ENCODE measurements at places on chromosomes 6 and 20.

DNA sequence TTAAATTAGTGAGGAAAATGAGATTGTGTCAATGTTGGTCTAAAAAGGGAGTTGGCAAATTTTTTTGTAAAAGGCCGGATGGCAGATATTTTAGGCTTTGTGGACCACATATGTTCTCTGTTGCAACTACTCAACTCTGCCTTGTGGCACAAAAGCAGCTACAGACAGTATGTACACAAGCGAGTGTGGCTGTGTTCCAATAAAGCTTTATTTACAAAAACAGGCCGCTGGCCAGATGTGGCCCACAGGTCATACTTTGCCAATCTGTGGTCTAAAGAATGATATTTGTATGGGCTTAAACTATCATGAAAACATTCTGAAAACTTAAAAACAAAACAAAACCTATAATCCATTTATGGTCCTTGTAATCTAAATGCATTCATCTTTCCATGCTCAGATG is 228.3 kb downstream of the CLIC5 start:
- no peak for DNase-seq

DNA sequence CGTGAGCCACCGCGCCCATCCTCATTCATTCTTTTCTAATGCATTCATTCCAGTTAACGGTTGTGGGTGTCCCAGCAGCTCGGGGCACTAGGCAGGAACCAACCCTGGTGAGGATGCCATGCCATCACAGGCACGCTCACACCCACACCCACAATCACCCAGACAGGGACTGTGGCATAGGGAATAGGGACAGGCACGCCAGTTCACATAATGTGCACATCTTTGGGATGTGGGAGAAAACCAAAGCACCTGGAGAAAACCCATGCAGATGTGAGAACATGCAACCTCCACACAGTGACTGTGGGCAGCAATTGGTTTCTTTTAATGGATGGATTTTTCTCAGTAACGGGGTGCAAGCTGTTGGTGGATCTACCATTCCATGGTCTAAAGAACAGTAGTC is 64.3 kb downstream of the IRF4 start:
- DNase-seq = no peak

- DNase-seq = no peak
Observed at GRCh38 chr20:17281478-17281877, 54.6 kb downstream of the PCSK2 start.

GRCh38 chr6:17269840-17270239 is 11.3 kb upstream of the RBM24 start:
- DNase-seq = peak; percentile 53

DNA sequence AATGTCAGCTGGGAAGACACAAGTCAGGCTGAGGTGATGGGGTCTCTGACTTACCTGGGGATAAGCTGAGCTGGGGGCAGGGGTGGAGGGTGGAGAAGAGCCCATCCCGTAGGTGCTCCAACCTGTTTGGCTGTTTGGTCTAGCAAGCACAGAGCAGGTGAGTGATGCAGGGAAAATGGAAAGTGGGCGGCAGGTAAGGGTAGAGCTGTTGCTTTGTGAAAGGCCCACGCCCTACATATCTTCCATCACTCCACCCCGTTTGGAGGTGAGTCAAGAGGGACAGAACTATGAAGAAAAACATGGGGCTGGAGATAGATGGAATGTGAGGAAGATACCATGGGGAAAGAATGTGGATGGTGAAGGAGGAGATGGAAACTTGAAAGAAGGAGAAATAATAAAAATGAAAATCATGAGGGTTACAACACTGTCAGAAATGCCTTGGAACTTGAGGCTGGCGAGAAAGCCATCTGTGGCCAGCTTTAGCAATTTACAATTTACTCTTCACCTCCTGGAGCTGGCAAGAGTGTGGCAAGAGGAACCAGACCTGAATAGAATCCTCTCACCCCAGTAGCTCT is 1.3 kb downstream of the LY6G6C start:
- no peak for DNase-seq

- no peak for DNase-seq
Observed at GRCh38 chr20:63737695-63737944, 1.2 kb downstream of the LIME1 start.

- DNase-seq = no peak
Observed at GRCh38 chr6:85684809-85685171, 42.1 kb upstream of the SYNCRIP start.

DNA sequence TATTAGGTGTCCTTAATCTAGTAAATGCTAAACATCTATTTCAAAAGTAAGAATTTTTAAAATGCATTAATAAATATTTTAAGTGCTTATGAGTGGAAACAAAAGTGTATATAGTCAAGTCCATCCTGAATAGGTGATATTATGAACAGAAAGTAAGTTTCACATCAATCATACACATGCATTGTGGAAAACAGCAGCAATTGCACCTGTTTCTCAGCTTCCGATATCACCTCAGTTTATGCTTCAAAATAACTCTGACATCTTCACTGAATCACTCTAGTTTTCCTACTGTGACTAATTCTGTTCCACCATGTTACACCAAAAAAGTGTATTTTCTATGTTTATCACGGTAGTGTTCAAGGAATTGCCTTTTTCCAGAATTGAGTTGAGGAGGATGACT is 172.6 kb upstream of the MANEA start:
- no peak for DNase-seq

DNA sequence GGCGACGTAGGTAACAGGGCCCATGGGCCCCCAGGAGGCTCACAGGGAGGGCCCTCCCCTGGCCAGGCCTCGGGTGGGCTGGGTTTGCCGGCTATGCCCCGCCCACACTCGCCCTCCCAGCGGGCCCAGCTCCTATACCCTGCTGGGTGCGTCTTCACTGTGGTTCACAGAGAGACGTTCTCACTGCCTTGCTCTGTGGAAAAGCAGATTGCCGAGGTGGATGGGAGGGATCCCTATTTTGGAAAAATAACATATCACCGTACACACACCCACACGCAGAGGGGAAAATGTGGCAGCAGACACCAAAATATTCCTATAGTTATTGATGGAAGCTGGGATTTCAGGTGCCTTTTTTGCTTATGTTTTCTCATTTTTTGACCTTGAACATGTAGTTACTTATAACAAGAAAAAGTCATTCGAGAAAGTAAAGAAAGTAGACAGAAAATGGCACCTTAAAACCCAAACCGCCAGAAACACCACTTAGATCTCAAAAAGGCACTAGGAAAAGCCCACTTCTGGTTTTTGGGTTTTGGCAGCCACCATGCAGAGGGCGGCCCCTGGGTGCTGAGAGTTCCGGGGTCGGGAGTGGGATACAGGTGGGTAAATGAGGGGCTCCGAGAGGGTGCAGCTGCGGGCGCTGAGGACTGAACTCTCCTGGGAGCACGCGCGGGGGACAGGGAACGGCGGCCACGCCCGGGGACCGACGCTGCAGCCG is 49.4 kb downstream of the TMEM242 start:
- DNase-seq = no peak

DNA sequence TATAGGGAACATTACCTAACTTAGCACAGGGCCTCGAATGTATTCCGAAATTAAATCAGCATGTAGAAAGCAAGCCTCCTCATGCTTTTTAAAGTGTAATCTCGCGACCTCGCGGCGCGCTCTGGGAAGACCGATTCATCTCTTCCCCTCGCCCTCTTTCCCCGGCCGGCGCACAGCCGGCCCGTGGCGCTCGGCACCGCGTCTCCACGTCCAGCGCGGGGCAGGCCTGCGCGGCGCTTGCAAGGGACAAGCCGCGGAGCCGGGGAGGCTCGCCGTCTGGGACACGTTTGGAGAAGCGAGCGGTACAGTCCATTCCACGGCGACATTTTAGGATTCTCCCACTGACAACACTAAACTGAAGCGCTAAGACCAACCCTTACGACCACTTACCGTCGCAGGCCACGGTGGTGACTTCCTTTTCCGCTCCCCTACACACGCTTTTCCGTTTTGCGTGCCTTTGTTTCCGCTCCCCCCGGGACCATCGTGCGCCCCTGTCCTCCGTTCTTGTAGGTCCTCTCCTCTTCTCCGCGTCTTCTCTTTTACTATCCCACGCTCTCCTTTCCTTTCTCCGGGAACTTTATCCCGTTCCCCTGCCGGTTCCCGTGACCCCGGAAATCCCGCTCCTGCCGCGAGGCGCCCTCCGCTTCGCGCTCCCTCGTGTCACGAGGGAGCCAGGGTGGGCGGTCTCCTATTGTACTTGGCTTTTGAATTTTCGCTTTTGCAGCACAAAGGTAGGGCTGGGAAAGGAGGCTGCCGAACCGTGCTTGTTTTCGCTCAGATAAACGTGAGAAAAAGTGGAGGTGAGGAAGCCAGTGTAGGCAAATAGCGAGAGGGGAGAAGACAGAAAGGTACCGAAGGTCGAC is at the start of gene ECHDC1:
ECHDC1 (minus strand) TSS at position 664 of the 863 bp plus-strand sequence. CDS start 12,581 bp downstream, outside the sequence.
- peak; percentile 84 for DNase-seq

DNA sequence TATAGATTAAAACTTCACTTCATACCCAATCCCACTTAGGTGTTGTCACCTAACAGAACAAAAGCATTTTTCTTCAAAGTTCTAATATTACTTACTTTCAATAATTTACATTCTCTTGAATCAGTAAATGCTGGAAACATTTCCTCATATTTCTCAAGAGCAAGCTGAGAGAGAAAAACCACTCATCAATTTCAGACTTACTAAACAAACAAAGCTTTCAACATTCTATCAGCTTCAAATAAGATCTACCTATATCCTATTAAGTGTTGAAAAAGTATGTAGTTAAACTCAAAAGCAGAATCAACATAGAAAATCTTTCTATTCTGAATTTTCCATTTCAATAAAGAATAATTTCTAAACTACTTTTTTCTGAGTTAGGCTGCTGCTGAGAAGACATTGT is 17.8 kb downstream of the GZF1 start:
- no peak for DNase-seq

- DNase-seq = no peak
Observed at GRCh38 chr20:36275441-36276189, 30.5 kb upstream of the DLGAP4 start.

- DNase-seq = peak; percentile 88
Observed at GRCh38 chr20:9051508-9051907, 17.4 kb upstream of the PLCB4 start.

DNA sequence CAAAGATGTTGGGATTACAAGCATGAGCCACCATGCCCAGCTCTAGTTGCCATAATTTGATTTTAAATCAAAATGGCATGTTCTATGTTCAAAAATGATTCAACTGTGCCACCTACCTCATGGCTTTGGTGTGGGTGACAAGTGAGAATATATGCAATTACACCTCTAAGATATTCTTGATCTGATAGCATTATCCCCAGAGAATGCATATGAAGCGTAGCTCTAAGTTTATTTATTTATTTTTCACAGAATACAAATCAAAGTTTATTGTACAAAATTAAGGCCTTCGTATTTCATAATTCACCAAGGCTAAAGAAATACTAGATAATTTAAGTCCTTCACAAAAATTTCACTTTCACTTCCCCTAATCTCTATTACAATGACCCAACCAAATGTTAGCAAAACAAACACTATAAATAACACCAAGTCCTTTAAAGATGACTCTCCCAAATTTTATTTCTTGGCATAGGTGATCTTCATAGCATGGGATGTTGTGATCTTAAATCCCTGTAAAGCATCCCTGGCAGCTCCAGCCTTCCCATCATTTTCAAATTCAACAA is 205.9 kb upstream of the TAB2 start:
- DNase-seq = no peak

GRCh38 chr6:25302151-25302550 is 23.0 kb downstream of the CARMIL1 start:
- DNase-seq = no peak

DNA sequence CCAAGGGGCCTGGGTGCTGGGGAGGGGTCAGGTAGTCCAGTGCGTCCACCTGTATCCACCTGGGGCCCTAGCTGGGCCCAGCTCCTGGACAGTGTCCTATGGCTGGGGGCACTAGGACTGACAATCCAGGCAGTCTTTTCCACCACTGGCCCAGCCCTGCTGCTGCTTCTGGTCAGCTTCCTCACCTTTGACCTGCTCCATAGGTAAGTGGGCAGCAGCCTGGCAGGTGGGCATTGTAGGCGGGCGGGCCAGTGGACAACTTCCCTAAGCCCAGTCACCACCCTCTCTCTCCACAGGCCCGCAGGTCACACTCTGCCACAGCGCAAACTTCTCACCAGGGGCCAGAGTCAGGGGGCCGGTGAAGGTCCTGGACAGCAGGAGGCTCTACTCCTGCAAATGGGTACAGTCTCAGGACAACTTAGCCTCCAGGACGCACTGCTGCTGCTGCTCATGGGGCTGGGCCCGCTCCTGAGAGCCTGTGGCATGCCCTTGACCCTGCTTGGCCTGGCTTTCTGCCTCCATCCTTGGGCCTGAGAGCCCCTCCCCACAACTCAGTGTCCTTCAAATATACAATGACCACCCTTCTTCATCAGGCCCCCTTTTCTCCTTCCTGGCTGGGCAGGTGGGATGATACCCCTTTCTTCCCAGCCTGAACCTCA is 584 bp downstream of the C20orf141 start:
- DNase-seq = no peak

DNA sequence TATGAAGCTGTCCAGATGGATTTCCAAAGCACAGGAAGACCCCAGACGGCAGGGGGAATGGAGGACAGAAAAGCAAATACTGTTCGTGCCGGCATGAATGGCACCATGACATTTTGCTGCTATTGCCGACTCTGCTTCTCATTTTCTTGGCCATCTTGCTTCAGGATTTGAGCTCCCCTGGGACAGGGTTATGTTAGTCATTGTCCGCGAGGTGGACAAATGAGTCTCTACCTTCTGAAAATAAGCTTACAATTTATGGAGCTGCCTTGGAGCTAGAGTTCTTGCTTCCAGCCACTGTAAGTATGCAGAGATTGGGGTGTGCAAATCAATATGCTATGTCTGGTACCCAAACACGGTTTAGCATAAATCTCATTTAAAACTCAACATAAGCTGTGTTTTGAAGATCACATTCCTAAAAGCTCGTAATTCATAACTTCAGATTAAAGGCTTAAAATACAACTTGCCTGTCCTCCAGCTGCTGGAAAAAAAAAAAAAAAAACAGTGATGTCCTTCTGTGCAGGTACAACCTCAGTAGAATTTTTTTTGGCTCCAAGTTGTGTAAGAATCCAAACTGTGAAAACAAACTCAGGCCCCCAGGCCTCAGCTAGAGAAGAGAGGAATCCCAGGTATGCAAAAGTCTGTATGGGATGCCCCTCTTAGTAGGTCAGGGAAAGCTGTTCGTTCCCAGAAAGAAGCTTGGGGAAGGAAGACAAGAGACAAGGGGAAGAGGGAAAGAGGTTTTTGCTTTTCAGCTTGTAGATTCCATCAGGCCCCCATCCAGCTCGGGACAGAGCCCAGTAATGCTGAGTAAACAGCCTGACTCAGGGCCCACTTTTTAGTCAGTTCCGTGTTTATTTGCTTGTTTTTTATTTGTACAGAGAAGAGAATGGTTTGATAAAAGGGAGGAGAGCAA is 184.2 kb upstream of the FOXA2 start:
- no peak for DNase-seq

GRCh38 chr20:5630071-5630470 is 120.1 kb upstream of the SHLD1 start:
- DNase-seq = no peak
